RPMI7951 (cell line): ENCODE measurements at places on chromosomes 2 and 18. TPM values are rescaled to one million over a fixed set of nuclear protein-coding genes. Genes with fewer than 3 reads are reported as not detected.

ARHGAP28 gene
- total RNA-seq: 0.24 and 0.29 TPM in 2 replicates

DES gene
- 0.20 and 0.60 TPM in 2 replicates for total RNA-seq

SERPINB10 gene
- 0.10 and 0.60 TPM in 2 replicates for total RNA-seq

SPATS2L gene
- 117 and 148 TPM in 2 replicates for total RNA-seq

DGUOK gene
- total RNA-seq: 161 and 169 TPM in 2 replicates

RBM44 gene
- 0.88 and 1.7 TPM in 2 replicates for total RNA-seq

COX7A2L gene
- total RNA-seq: 188 and 215 TPM in 2 replicates

ARHGAP15 gene
- 1.9 and 2.8 TPM in 2 replicates for total RNA-seq

ASB3 gene
- total RNA-seq: 35.1 and 40.3 TPM in 2 replicates

SLC8A1 gene
- 6.4 and 8.5 TPM in 2 replicates for total RNA-seq

EFHD1 gene
- 1.2 and 1.7 TPM in 2 replicates for total RNA-seq

GALR1 gene
- total RNA-seq: not detected in 2 replicates

CAPN14 gene
- total RNA-seq: 0.96 and 1.3 TPM in 2 replicates

C18orf54 gene
- total RNA-seq: 7.6 and 10.1 TPM in 2 replicates

GPR39 gene
- total RNA-seq: 36.0 and 39.9 TPM in 2 replicates

ATIC gene
- 19.8 and 25.7 TPM in 2 replicates for total RNA-seq

LRRTM1 gene
- not detected in 2 replicates for total RNA-seq

DAPL1 gene
- total RNA-seq: 1.2 TPM in 1 of 2 replicates, not detected in the other

FAHD2A gene
- total RNA-seq: 26.3 and 37.3 TPM in 2 replicates

OXER1 gene
- total RNA-seq: not detected in 2 replicates

SH3RF3 gene
- 4.3 and 4.6 TPM in 2 replicates for total RNA-seq

IL1RN gene
- 0.48 TPM in 1 of 2 replicates, not detected in the other for total RNA-seq

HIBCH gene
- total RNA-seq: 23.3 and 23.7 TPM in 2 replicates

MARCHF4 gene
- total RNA-seq: 0.29 and 0.48 TPM in 2 replicates

SCN3A gene
- total RNA-seq: 0.36 TPM in 1 of 2 replicates, not detected in the other

TUBA4B gene
- not detected in 2 replicates for total RNA-seq

CFAP53 gene
- total RNA-seq: 0.36 and 0.68 TPM in 2 replicates
